ENCODE measurements at places on chromosomes 1 and 21. TPM values are rescaled to one million over a fixed set of nuclear protein-coding genes. Genes with fewer than 3 reads are reported as not detected.

Gene UBAP2L
- total RNA-seq = 83.2 TPM

Gene EPHA10
- under 0.01 TPM for total RNA-seq

Gene LCE7A
- not detected for total RNA-seq

Gene MAEL
- total RNA-seq = not detected

Gene OPRD1
- total RNA-seq = not detected

Gene ALPL
- 0.81 TPM for total RNA-seq

Gene CFHR4
- not detected for total RNA-seq

Gene ZNF683
- 0.27 TPM for total RNA-seq

Gene ATP5PB
- total RNA-seq = 176 TPM

Gene DNAJB4
- 4.6 TPM for total RNA-seq

Gene DNM3
- total RNA-seq = 4.0 TPM

Gene SPSB1
- total RNA-seq = 1.6 TPM

Gene HENMT1
- total RNA-seq = 23.7 TPM

Gene SLAMF8
- total RNA-seq = 0.27 TPM

Gene CLCA4
- not detected for total RNA-seq

Gene S100B
- total RNA-seq = 0.81 TPM

Gene GORAB
- 3.0 TPM for total RNA-seq

Gene MYBPH
- not detected for total RNA-seq

Gene FNDC5
- total RNA-seq = not detected

Gene LEFTY1
- under 0.01 TPM for total RNA-seq

Gene RIIAD1
- not detected for total RNA-seq

Gene ZNF695
- 1.3 TPM for total RNA-seq

Gene RPE65
- not detected for total RNA-seq

Gene GPR37L1
- under 0.01 TPM for total RNA-seq

Gene CELA2A
- total RNA-seq = not detected

Gene LCE1B
- total RNA-seq = not detected

Gene INSRR
- total RNA-seq = under 0.01 TPM

Gene KCNAB2
- total RNA-seq = 96.4 TPM

Gene SLC44A5
- 3.5 TPM for total RNA-seq

Gene C1orf226
- 0.27 TPM for total RNA-seq

Gene PM20D1
- 0.54 TPM for total RNA-seq

Gene LIPI
- not detected for total RNA-seq

Gene MLLT11
- total RNA-seq = 1.9 TPM

Gene A3GALT2
- not detected for total RNA-seq

Gene OR2T29
- not detected for total RNA-seq

Gene FCMR
- 15.1 TPM for total RNA-seq

Gene GSTM1
- total RNA-seq = not detected

Gene VWA5B1
- under 0.01 TPM for total RNA-seq

Gene FLAD1
- total RNA-seq = 35.0 TPM

Gene SLC5A9
- 0.27 TPM for total RNA-seq

Gene HIPK1
- 151 TPM for total RNA-seq

Gene HORMAD1
- total RNA-seq = under 0.01 TPM

Gene TMEM51
- total RNA-seq = 0.54 TPM

Gene RSBN1
- 19.9 TPM for total RNA-seq
